Mesenchymal stem cell (in vitro differentiated cells and primary cell): ENCODE measurements at places on chromosomes 3 and 15.
A peak's percentile ranks its signal among the peaks of the same experiment; 100 is the strongest.

GRCh38 chr15:58115692-58116091 lies 22.5 kb upstream of the AQP9 start:
- DNase-seq: peak; percentile 1

DNA sequence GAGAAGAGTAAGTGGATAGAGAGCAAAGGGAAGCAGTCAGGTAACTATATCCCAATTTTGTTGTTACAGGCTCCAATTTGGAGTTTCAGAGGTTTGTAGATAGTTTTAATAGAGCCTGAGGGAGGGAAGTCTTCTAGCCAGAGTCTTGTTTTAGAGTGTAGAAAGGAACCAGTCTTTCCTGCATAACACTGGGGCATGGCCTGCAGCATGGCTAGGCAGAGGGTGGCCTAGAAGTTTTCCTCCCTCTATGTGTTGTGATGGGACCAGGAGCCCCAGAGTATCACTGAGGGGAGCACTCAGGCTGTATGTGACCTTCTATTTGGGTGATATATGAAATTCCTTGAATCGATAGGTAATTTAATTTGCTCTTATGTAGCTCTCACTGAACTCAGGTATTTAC lies 22.5 kb upstream of the GABRR3 start:
- DNase-seq: no peak

- no peak for DNase-seq
Observed at GRCh38 chr3:187005827-187006481, 75.6 kb downstream of the ST6GAL1 start.

DNA sequence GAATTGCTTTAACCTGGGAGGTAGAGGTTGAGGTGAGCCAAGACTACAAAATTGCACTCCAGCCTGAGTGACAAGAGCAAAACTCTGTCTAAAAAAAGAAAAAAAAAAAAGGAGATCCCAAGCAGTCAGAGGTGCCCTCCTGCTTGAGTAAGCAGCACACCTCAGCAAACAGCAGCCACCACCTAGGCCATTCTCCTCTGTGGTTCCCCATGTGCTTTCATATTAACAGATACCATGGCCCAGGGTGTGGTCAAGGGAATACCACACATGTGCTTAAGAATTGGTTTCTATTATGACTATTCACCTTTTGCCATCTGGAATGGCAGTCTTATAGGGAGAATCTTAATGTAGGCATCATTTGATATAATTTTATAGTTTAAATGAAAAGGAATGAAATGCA lies 24.7 kb upstream of the CSPG5 start:
- DNase-seq: no peak

DNA sequence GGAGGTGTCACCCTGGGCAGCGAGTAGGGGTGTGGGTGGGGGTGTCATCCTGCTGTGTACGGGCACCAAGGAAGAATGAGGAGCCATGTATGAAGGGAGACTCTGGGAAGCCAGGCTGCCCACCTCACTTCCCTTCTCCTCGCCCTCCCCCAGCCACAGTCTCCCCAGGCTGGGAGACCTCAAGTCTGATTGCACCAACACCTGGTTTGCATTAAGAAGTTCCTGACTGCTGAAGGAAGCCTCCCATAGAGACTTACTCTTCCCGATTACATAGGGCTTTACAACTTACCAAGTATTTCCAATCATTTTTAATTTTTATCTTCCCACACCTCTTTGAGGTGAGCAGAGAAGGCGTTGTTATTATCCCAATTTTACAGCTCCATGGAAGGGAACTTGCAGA lies 29.5 kb upstream of the SMAD3 start:
- no peak for DNase-seq

DNA sequence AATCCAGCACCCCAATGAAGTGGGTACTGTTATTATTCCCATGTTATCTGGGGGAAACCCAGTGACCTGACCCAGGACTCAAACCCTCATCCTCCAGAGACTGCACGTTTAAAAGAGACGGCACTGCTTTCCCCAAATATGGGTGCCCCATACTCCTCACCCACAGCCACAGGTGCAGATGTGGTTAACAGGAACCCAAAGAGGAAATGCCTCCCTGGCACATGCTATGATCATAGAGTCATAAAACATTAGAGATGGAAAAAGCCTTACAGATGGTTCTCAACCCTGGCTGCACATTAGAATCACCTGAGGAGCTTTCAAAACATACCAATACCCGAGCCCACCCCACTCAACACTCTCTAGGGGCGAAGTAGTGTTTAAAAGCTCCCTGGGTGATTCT lies 111.5 kb downstream of the SEMA5B start:
- DNase-seq: no peak

DNA sequence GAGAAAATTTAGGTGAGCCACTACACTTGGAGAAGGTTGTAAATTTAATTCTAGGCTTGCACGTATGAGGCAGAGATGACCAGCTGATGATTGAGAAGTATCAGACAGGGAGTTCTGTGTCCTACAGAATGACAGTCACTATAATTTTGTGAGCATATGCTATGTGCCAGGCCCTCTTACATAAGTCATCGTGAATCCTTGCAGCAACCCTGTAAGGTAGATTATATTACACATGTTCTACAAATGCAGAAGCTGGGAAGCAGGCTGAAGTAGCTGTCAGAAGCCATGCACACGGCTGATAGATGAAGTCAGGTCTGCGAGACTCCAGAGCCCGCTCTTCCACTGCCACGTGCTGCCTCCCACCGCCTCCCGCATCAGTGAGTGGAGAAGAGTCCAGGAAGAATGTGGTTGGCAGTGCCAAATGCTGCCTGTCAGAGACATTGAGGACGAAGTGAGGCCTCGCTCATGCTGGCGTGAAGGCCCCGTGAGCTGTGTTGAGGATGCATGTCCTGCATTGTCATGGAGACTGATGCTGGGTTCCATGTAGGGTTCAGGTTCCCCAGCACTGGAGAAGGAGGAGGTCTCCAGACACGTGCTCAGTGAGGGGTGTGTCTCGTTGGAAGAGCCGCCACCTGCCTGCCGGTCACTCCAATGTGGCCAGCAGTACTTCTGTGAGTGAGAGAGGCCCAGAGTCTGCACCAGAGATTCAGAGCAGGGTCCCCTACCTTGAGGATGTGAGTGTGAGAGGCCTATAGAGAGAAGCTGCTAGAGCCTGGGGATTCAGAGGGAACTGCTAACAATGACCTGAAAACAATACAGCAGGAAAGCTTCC lies 123.3 kb upstream of the PLXNA1 start:
- DNase-seq: no peak

DNA sequence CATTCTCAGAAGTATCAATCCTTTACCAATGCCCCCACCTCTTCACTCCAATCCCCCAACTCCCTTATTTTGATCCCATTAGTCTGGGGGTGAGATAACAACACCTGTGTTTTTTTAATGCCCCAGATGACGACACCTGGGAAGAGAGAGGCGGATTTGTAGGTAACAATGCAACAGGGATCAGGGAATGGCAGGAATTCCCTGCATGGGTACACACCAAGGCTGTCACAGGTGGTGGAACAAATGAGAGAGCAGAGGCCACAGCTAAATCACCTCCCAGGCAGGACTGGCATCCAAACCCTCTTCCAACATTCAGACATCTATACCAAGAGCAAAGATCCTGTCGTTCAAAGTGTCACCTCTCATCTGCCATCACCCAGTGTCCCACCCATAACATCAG lies 319.2 kb upstream of the TRIM42 start:
- DNase-seq: no peak
